Tongue (tissue), 3 donors: ENCODE measurements at places on chromosomes 2 and 18. TPM values are rescaled to one million over a fixed set of nuclear protein-coding genes. Genes with fewer than 3 reads are reported as not detected.

The SERPINB10 gene
- total RNA-seq = 7.0 TPM

The TMEM169 gene
- total RNA-seq = 1.4 TPM

The CABLES1 gene
- 2.8 TPM for total RNA-seq

The CRYBA2 gene
- not detected for total RNA-seq

The VSNL1 gene
- total RNA-seq = 20.6 TPM

The GRB14 gene
- total RNA-seq = 19.7 TPM

The CYP27C1 gene
- total RNA-seq = 4.4 TPM

DNA sequence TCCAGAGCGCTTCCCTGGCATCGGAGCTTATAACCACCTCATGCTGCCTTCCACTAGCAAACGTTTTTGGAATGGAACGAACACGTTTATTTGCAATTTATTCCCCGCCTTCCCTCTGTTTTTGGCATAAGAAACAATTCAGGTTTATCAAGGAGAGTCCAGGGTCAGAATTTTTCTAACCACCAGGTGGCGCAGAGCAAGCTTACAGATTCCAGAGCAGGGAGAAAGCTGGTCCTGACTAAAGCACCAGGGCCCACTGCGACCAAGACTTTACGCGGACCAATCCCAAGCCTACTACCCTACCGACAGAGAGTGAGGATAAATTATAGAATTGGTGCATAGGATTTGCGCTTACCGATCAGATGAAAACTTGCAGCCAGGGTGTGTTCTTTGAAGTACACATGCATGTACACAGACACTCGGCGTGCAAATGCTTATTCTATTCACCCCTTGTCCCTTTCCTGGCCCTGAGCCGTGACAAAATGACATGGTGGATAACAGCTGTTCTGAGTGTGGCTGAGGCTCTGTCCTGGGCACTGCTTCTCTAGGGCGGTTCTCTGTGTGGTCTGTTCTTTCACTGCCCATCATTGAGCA, 34.7 kb downstream of the NAPG start:
- DNase-seq = peak; percentile 93

GRCh38 chr18:59881728-59882656, 17.8 kb upstream of the PMAIP1 start:
- no peak for DNase-seq

DNA sequence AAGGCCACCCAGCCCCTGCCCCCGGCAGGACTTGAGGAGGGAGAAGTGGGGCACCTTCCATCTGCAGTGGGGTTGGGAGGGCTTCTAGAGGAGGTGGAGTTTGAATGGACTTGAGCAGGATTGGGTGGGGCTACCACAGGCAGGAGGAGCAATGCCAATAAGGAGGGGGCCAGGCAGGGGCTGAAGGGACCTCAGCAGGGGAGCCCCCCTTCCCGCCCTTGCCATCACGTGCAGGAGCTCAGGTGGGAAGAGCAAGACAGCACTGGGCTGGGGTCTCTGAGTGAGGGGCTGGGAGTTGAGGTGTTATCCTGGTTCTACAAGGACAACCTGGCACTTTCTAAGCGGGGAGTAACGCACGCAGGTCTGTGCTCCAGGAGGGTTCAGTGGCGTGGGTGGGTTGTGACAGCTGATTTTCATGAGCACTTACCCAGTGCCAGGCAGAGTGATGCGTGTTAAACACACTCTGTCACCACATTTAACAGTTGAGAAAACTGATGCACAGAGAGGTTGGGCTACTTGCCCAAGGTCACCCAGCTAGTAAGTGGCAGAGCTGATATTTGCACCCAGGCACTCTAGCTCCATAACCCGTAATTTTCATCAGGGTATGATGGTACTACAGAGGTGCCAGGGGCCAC, 4.8 kb downstream of the CHRND start:
- no peak for DNase-seq

DNA sequence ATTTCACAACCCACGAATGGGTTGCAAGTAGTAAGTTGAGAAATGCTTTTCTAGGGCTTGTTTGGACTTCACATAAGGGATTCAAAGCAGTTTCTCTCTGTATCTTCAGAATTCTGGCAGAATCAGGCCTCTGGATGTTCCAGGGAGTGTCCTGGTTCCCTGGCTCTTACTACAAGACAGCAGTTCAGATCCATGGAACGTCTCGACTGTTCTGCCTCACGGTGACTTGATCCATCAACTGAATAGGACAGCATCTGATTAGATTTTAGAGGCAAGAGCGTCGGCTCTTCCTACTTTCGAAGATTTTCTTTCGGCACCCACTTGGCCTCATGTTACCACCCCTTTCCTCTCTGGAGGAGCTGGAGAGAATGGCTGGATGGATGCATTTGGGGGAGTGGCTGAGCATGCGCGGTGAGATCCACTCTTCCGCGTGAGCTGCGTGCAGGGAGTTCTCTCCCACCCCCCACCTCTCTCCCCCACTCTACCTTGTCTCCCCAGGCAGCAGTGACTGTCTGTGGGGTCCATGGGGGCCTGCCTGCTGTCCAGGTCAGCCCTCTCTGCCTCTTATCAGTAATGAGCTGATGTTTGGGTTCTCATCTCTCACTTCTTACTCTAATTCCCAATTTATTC, 132.5 kb downstream of the VAPA start:
- no peak for DNase-seq

DNA sequence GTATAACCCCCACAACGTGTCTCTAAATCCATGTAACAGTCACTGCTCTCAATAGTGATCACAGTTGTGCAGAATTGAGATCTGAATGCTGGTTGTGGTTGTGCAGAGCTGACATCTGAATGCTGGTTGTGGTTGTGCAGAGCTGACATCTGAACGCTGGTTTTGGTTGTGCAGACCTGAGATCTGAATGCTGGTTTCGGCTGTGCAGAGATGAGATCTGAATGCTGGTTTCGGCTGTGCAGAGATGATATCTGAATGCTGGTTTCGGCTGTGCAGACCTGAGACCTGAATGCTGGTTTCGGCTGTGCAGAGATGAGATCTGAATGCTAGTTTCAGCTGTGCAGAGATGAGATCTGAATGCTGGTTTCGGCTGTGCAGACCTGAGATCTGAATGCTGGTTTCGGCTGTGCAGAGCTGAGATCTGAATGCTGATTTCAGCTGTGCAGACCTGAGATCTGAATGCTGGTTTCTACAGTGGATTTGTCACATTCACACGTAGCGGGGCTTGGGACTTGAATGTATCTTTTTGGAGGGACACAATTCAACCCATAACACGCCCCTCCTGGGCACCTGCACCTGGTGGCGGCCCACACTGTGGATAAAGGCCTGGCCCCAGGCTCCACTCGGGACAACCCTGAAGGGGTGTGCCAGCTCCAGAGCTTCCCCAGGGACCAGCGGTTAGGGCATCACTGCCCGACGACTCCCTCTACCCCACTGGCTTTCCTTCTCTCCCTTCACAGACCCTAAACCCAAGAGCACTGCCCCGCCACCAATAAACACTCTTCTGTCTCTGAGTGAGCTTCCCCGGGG, 51.1 kb upstream of the SLC66A3 start:
- DNase-seq = no peak

DNA sequence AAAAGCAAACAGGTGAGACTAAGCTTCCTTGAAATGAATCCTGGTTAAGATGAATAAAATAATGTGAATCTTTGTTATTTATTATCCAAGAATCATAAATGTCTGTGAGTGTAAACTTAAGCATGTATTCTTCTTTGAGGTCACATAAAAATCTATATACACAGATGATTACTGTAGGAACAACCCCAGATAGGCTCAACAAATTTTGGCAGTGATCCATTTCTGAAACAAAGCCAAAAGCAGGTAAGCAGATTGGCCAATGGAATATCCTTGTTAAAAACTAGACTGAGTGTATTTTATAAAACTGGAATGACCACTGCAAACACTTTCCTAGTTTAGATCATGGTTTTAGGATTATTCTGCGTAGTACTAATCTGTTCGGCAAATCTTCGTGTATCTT, 11.3 kb downstream of the SCYGR5 start:
- no peak for DNase-seq

- DNase-seq = peak; percentile 75
Observed at GRCh38 chr2:5236249-5236648, 455.9 kb upstream of the SOX11 start.

GRCh38 chr2:78861546-78861945, 164.0 kb upstream of the REG3G start:
- peak; percentile 8 for DNase-seq

DNA sequence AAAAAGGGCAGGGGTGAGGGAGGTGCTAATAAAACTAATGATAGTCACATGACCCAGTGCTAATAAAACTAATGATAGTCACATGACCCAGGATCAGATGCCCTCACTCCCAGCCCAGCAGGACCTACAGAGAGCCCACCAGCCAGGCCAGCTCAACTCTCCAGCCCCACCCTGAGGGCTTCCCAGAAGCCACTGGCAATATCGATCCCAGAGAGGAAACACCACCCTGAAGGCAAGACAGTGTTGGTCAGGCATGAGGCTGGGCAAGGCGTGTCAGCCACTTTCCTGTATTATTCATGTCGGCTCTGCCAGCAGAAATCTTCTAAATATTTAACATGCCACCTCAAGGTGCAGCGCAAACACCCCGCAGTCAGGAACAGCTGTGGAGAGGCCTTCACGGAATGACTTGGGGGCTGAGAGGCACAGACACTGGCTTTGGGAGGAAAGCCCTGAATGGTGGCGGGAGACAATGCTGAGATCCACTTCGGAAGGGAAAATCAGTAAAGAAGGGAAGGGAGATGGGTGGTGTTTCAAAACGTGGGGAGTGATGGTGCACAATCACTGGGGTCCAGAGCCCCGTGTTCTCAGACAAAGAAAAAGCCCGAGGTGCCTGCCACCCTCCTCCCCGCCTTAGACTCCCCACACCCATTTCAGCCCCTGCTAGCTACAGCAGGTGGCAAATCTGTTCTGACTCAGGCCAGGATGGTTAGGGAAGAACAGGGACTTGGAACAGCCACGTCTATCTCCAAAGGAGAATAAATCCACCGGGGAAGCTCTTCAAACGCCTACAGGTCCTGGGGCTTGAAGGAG, 1.4 kb downstream of the REEP1 start:
- peak; percentile 31 for DNase-seq

GRCh38 chr2:171787333-171788072, 100.2 kb downstream of the DYNC1I2 start:
- no peak for DNase-seq

DNA sequence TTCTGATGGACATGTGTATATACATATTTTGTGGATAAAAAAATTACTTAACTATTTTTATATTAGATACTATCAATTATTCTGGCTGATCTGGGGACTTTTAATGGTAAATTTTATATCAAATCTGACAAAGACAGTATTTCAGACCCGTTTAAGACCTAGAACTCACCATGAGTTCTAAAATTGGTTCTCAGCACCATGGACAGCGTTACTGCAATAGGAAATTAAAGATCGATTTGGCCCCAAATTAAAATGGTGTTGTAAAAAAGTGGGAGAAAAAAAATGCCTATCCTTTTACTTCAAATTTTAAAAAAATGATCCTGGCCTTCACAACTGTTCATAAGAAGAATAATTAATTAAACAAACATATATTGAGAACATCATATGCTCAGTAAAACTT, 919 bp upstream of the SCN2A start:
- peak; percentile 64 for DNase-seq

- DNase-seq = no peak
Observed at GRCh38 chr2:68744366-68744912, 9.8 kb downstream of the ARHGAP25 start.

GRCh38 chr2:201127570-201127969, 11.6 kb downstream of the CFLAR start:
- no peak for DNase-seq

GRCh38 chr2:1758171-1758570, 13.9 kb upstream of the PXDN start:
- DNase-seq = no peak

GRCh38 chr2:186771850-186772463, 77.0 kb downstream of the ZSWIM2 start:
- no peak for DNase-seq

DNA sequence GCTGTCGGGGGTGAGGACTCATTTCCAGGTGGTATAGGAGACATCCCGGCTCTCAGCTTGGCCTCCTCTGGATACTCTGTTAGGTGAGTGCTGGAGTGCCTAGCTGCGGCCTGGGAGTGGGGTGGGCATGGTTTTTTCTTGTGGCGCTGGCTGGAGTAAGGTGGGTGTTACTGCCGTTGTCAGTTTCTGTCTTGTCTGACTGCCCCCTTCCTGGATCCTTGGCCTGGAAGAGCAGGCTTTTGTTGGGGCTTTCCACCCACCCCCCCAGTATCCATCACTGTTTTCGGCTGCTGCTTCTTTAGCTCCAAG, 69.2 kb downstream of the DGKD start:
- no peak for DNase-seq
